ENCODE measurements at places on chromosomes 1 and 21.

- no peak for DNase-seq
Measured at GRCh38 chr1:30611741-30612309, 111.6 kb downstream of the MATN1 start.

DNA sequence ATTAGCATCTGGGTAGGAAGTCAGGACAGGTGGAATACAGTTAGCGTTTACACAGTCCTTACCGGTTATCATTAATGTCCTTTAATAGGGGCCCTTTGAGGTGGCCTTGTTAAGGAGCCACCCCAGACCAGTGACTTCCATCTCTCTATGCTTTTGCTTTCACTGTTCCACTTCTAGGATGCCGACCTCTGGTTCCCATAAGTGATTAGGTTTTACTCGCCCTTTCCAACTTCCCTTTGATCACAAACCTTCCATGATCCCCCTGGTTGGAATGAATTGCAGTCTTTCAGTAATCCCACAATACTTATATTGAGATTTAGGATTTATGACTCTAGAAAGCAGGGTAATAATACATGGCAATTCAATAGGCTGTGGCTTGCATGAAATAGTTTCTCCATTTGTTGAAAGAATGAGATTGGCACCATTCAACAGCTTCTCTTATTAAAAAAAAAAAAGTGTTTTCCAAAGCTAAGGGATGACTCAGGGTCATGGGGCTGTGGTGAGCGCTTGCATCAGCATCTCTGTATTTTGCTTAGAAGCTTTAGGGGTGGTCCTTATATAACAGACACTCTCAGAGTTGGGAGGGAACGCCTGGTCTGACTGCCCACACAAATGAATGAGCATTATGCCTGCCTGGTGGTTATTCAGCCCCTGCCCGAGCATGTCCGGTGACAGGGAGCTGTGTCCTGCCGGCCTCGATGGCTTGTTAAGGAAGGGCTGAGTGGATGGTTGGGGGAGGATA is 110.5 kb downstream of the CNIH3 start:
- peak; percentile 86 for DNase-seq

DNA sequence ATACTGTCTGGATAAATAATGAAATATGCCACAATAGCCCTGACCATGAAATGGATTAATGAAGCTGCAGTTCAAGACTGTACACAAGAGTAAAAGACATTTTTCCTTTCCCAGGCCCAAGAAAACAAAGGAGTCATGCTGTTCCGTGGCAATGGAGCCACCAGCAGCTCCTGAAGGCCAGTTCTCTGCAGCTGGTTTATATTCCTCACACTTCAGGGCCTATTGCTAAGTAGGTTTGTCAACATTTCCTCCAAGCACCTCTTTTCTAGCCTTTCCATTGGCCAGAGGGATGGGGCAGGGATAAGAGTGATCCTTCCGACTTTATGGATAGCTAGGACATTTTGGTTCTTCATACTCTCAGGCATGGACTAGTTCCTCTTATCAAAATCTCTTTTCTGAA is 24.2 kb upstream of the RGL1 start:
- DNase-seq, result no peak

- DNase-seq, result no peak
Measured at GRCh38 chr1:97832481-97832880, 88.4 kb downstream of the DPYD start.

DNA sequence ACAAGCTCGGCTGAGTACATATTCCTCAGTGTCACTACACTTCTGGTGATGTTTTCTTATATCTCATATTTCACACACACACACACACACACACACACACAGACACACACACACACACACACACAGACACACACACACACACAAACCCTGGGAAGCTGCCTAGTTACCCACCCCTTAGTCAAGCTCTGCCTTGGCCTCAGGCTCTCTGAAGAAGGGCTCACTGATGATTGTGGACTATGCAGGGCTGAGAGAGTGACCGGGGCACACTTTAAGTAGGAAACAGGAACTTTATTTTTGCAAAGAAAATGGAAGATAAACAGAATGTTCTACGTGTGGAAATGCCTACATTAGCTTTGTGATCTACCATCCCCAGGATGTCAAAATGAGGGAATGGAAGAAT is 19.2 kb upstream of the LCE2D start:
- DNase-seq, result no peak

- no peak for DNase-seq
Measured at GRCh38 chr1:231933711-231934626, 307.4 kb downstream of the DISC1 start.

DNA sequence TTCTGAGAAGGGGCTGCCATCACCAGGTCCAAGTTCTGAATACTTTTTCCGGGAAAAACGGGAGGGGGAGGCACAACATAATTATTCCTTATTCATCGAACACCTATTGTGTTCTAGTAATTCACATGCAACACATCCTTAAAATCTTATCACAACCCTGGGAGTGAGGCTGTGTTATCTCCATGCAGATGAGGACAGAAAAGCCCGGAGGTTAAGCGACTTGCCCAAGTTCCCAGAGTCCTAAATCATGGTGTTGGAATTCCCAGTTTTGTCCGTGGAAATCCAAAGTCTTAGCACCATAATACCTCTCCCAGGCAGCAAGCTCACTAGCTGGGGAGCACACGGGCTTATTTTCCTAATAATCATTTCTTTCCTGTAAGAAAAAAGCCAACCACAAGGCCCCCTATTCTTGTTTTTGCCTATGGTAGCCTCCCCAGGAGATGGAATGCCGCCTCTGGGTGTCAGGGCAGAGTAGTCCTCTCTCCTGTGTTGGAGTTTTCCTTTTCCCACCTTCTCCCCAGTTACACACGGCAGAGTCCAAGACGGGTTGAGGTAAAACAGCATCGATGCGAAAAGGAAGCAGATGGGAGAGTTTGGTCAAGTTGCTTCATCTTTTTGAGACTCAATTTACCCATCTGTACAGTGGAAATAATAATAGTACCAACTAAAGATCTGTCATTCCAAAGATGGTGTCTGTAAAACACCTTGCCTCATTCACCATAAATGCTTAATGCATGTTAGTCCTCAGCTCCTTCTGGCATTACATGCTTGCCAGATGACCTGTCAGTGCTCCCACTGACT is 228.0 kb upstream of the TMEM51 start:
- DNase-seq, result peak; percentile 9

DNA sequence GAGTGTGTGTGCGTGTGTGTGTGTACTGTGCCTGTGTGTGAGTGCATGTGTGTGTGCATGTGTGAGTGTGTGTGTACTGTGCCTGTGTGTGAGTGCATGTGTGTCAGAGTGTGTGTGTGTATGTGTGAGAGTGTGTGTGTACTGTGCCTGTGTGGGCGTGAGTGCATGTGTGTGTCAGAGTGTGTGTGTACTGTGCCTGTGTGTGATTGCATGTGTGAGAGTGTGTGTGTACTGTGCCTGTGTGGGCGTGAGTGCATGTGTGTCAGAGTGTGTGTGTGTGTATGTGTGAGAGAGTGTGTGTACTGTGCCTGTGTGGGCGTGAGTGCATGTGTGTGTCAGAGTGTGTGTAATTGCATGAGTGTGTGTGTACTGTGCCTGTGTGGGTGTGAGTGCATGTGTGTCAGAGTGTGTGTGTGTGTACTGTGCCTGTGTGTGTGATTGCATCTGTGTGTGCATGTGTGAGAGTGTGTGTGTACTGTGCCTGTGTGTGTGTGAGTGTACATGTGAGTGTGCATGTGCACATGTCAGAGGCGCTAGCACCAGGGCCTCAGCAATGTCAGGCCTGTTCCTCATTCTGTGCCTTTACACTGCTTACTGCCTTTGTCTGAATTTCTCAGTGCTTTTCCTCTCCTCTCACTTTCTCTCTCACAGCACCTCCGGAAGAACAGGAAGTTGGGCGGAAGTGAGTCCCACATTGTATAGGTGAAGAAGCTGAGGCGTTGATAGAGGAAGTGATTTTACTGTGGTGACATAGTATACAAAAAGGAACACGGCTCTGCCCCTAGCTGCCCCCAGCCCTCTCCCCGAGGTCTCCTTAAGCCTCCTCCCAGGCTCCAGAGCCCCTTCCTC is 4.9 kb downstream of the SLC5A9 start:
- no peak for DNase-seq

- no peak for DNase-seq
Measured at GRCh38 chr1:226640321-226641136, 92.0 kb downstream of the STUM start.

GRCh38 chr1:23126200-23126599 is 42.5 kb downstream of the LUZP1 start:
- peak; percentile 29 for DNase-seq

GRCh38 chr1:244713332-244713731 is 60.4 kb downstream of the DESI2 start:
- DNase-seq, result no peak

DNA sequence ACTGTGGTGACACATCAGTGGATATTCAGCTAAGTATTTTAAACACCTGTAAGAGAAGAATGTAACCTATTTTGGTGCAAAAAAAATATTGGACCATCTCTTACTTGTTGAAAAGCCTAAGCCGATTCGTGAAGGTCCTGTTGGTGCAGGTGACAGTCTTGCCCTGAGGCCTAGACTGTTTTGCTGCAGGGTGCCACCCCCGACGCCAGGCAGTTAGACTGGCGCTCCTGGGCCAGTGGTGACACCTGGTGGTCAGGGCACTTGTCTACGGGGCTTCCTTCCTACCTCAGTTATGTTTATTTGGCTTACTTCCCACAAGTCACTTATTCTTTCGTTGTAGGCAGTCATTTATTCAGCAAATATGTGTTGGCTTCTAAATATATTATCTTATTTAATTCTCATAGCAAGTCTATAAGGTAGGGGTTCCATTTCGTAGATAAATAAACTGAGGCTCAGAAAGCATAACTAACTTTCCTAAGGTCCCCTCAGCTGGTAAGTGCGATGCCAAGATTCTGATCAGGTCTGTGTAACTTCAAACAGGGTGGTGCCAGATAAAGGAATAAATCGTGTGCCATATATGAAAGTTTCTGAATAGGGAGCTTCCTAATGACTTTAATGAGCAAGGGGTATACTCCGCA is 1.9 kb downstream of the EEIG2 start:
- peak; percentile 65 for DNase-seq

DNA sequence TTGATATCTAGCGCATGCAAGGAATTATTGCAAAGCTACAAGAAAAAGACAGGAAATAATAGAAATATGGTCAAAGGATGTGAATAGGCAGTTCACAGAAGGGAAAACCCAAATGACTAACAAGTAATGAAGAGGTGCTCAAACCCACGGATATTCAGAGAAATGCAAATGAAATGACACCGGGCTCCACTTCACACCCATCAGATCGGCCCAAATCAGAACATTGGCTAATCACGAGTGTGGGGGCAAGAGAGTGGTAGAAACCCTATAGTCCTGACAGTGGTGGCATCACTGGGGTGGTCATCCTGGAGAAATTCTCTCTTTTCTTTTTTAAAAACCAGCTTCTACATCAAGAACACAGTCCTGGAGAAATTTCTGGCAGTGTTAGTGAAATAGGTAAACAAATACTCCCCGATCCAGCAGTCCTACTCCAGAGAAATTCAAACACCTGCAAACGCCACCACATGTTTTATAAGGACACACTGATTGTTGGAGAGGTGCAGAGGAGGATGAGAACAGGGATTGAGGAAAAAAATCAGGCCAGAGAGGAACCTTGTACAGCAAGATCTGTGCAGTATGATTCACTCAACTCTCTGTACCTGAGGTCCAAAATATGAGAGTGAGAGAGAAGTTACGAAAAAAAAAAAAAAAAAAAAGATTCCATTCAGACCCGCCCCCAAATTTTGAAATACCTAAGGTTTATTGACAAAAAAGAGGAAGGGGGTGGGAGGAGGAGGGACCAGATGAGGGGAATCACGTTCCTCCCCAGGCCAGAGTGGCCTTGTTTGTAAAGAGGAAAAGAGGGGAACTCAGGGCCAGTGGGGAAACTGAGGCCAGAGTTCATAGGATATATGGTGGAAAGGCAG is 9.2 kb upstream of the TNFRSF1B start:
- peak; percentile 22 for DNase-seq

- DNase-seq, result no peak
Measured at GRCh38 chr1:186845576-186846210, 16.9 kb downstream of the PLA2G4A start.

- DNase-seq, result peak; percentile 68
Measured at GRCh38 chr1:232471250-232471649, 158.7 kb downstream of the SIPA1L2 start.

- no peak for DNase-seq
Measured at GRCh38 chr1:169184812-169185211, 78.3 kb downstream of the ATP1B1 start.

DNA sequence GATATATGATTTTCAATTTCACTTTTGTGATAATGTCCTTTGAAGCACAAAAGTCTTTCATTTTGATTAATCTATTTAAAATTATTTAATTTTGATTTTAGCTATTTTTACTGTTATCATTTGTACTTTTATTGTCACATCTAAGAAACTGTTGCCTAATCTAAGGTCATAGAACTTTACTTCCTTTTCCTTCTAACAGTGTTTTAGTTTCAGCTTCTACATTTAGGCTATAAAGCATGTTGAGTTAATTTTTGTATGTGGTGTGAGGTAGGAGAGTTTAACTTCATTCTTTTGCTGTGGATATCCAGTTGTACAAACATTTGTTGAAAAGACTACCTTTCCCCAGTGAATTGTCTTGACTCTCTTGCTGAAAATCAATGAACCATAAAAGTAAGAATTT is 204.5 kb downstream of the TM2D1 start:
- no peak for DNase-seq

- no peak for DNase-seq
Measured at GRCh38 chr1:156662005-156662799, 15.0 kb downstream of the NES start.

GRCh38 chr1:229803626-229804217 is 177.7 kb downstream of the URB2 start:
- DNase-seq, result peak; percentile 65

- DNase-seq, result no peak
Measured at GRCh38 chr21:16496609-16497008, 766.8 kb downstream of the USP25 start.

DNA sequence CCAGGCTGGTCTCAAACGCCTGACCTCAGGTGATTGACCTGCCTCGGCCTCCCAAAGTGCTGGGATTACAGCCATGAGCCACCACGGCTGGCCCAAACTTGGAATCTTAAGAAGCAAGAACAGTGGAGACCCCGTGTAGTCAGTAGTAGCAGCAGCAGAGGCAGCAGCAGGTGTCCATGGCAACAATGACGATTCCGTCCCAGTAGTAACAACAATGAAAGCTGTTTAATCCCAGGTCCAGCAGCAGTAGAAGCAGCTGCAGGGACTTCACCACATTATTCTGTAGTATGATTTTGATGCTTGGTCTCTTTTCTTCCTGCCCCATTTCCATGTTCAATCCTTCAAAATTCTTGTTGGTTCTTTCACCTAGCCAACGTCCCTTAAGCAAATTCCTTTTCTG is 69.6 kb upstream of the KCTD3 start:
- DNase-seq, result no peak

DNA sequence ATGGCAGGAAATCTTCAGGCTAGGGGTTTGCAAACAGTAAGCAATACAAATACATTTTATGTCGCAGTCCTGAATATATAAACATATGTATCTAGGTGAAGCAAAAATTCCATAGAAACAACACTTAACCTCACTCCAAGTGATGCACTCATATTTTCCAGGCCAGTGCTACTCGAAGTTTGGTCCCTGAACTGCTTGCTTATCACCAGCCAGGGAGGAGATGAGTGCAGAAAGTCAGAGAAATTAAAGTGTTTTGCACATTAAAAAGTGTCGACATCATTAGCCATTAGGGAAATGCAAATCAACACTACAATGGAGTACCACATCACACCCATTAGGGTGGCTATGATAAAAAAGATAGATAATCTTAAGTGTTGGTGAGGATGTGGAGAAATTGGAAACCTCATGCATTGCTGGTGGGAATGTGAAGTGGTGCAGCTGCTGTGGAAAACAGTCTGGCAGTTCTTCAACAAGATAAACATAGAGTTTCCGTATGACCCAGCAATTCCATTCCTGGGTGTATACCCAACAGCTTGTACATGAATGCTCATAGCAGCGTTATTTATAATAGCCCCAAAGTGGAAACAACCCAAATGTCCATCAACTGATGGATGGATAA is 70.5 kb upstream of the CSF1 start:
- DNase-seq, result no peak
